ENCODE measurements at places on chromosomes 5 and 9.
A peak's percentile ranks its signal among the peaks of the same experiment; 100 is the strongest.

DNA sequence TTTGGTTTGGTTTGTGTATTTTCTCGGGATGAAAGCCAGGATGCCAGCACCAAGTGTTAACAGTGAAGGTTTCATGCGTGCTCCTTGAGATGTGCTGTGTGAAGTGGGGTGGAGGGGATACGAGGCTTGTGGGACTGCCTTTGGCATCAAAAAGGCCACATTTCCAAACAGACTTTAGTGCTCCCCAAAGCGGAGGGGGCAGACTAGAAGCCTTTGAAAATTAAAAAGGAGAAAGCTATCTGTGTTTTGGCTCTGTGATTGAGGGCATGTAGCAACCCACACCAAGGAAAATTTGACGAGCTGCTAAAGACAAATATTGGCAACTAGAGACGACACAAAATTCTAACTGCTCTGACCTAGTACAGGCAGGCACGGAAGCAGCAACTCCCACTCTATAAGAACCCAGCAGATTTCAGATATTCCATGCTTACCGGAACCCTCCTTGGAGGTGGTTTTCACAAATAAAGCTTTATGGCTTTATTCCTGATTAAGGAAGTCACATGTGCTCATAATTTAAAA is 154.5 kb downstream of the ARSB start:
- no peak for DNase-seq

DNA sequence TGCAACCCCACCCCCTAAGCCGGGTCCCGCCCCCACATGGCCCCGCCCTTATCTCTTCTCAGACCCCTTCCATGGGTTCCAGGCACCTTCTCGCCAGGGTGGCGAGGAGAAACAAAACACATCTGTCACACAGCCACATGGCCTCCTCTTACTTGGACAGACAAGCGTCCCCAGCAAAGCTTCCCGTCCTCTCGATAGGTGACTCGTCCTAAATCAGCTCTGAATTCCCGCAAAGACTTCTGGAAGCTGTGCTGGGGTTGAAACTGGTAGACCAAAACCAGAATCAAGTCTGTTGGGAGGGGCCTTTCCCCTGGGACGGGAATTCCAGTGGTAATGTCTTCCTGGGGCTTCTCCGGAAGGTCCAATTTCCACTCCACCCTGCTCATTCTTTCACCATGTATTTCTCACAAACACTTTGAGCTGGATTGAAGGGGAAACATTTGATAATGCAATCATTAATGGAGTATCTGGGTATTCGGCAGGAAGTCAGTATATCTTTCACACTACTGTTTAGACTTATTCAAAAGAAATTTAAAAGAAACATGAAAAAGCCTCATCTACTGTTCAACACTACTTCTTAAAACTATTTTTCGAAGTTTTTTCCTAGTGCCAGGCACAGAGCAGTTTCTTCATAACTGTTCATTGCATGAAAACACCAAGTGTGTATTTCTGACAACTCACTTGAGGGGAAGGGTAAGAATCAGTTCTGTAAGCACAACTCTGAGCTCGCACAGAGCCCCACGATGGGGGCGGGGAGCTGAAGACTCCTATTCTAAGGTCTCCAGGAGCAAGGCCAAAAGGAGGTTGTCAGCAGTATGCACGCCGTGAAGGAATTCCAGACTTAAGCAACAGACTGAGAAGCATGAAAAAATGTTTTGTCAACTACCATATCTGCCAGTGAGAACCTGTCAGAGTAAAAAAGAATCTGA is 644 bp upstream of the CTNNAL1 start:
- DNase-seq: no peak

- DNase-seq: no peak
Measured at GRCh38 chr9:89745601-89746376, 141.0 kb downstream of the GADD45G start.

- DNase-seq: no peak
Measured at GRCh38 chr5:32710550-32711361, at the start of gene NPR3. Gene NPR3 (plus strand): TSS chr5:32711321. CDS start chr5:32711777, 456 bp downstream.

- no peak for DNase-seq
Measured at GRCh38 chr9:132055756-132056155, 23.9 kb downstream of the MED27 start.

DNA sequence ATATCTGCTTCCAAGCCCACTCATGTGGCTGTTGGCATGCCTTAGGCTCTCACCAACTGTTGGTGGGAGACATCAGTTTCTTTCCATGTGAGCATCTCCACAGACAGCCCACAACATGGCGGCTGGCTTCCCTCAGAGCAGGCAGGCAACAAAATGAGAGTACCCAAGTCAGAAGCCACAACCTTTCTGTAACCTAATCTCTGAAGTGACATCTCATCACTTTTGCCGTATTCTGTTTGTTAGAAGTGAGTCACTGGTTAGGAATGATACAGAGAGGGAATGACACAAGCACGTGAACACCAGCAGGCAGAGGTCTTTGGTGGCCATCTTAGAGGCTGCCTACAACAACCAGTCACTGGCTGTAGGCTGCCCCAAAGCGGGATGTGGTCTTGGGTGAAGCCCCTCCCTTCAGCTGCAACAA is 88.6 kb upstream of the RASGRF2 start:
- DNase-seq: no peak

DNA sequence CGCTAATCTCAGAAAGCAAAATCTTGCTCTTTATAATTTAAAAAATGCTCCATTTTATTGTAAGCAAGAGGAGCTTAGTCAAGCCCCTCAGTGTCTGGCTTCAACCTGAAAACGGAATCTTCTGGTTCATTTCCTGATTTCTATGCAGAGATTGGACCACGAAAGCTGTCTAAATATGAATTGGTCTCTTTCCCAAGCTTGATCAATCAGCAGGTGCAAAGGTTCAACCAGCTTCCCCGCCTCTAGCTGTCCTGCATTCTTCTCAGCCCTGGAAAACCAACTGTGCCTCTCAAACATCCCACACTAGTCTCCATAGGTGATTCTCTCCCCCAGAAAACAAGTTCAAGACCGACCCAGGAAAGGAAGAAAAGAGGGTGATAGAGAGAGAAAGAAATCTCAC is 34.5 kb downstream of the FNBP1 start:
- no peak for DNase-seq

- peak; percentile 47 for DNase-seq
Measured at GRCh38 chr9:129143031-129143927, 32.1 kb downstream of the PTPA start.

GRCh38 chr5:90191352-90192045 is 218.1 kb downstream of the CETN3 start:
- no peak for DNase-seq

DNA sequence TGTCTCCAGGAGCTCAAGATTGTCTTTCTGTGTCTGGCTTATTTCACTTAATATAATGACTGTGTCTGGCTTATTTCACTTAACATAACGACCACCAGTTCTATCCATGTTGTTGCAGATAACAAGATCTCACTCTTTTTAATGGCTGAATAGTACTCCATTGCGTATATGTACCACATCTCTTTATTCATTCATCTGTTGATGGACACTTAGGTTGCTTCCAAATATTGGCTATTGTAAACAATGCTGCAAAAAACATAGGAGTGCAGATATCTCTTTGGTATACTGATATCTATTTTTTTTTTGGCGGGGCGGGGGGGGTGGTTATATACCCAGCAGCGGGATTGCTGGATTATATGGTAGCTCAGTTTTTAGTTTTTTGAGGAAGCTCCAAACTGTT is 45.5 kb downstream of the FER start:
- DNase-seq: no peak

GRCh38 chr9:38529317-38529716 is 91.1 kb downstream of the ANKRD18A start:
- DNase-seq: no peak

DNA sequence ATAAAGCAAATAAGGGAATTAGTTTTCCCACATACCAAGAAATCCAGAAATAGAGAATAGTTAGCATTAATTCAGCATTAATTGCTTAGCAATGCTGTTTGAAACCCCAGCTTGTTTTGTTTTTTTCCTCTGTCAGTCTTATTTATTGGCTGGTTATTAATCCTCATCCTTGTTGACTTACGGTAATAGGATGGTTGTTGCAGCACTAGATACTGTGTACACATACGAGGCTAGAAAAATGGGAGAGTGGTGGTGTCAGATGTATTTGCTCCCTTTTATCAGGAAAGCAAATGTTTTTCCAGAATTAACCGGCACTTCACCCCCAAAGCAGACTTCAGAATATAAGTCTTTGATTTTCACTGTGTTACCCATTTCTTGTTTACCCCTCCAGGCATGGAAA is 60.4 kb downstream of the ERBIN start:
- no peak for DNase-seq

DNA sequence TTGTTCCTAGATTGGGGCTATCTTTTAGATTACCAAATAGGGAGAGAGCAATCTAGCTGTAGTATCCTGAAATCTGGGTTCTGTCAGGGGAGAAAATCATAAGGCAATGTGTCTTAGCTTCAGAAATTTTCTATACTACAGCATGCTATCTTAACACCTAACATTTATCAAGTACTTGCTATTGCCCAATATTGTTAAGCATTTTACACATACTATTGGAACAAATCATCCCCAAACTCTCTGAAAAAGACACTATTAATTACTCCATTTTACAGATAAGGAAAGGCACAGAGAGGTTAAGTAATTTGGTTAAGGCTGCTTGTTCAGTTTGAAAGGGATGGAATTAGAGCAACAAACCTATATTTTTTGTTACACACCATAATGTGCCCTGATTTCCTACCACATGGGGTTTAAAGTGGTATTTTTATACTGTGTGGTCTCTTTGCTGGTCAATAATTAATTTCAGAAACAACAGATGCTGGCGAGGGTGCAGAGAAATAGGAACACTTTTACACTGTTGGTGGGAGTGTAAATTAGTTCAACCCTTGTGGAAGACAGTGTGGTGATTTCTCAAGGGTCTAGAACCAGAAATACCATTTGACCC is 57.2 kb upstream of the RIC1 start:
- no peak for DNase-seq

GRCh38 chr9:136078024-136078423 is 17.1 kb downstream of the NACC2 start:
- DNase-seq: no peak
